ENCODE measurements at places on chromosomes 6 and 20.

GRCh38 chr6:37690964-37691735, 6.5 kb downstream of the MDGA1 start:
- DNase-seq: no peak

- no peak for DNase-seq
Observed at GRCh38 chr6:154847318-154847717, 114.1 kb downstream of the SCAF8 start.

DNA sequence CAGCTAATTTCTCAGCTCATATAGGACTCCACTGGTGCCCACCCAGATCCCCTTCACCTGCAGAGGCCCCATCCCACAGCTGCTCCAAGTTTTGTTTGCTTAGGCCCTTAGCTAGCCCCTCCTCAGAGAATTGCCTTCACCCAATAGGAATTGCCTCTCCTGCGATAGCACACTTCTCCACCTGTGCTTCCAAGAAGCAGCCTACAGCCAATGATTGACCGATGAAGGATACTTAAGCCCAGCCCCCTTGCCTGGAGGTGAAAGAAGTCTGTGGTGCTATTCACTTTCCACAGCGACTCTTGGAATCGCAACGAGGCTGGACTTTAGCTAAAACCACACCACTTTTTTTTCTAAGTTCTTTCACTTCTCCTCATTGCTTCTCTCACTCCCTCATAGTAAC, 353.2 kb upstream of the BTBD3 start:
- DNase-seq: no peak

DNA sequence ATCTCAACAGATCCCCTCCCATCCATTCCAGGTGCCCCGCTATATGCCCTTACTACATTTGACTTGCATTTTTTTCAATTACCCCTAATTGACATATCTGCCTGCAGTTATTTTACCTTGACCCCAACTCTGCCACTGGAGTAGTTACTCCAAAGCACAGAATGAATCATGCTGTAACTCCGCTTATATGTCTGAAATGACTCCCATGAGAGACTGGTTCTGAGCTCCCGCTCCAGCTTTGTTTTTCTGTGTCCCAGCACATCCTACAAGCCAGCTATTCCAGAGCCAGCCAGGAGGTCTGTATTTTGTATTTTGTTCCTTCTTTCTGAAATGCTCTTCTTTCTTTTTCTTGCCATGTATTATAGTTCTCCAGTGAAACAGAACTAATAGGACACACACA, 10.9 kb upstream of the NOX3 start:
- no peak for DNase-seq

DNA sequence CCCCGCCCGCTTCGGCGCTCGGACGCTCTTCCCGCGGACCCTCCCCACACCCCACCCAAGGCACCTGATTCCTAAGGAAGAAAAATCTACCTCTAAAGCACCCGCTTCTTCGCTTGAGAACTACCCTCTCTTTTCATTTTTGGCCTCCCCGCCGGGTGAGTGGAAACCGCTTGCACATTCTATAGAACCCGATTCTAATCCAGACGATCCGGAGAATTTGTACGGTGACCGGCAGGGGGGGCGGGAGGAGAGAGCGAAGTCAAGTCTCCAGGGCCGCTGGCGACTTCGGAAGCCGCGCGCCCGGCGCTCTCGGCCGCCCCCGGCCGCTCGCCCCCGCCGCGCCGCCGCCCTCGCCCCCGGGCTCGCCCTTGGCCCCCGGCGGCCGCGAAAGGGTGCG, at the start of gene RBM24:
Gene RBM24, plus strand, starts transcription at position 262 of the 397 bp plus-strand sequence. CDS start 221 bp downstream, outside the sequence.
- no peak for DNase-seq

DNA sequence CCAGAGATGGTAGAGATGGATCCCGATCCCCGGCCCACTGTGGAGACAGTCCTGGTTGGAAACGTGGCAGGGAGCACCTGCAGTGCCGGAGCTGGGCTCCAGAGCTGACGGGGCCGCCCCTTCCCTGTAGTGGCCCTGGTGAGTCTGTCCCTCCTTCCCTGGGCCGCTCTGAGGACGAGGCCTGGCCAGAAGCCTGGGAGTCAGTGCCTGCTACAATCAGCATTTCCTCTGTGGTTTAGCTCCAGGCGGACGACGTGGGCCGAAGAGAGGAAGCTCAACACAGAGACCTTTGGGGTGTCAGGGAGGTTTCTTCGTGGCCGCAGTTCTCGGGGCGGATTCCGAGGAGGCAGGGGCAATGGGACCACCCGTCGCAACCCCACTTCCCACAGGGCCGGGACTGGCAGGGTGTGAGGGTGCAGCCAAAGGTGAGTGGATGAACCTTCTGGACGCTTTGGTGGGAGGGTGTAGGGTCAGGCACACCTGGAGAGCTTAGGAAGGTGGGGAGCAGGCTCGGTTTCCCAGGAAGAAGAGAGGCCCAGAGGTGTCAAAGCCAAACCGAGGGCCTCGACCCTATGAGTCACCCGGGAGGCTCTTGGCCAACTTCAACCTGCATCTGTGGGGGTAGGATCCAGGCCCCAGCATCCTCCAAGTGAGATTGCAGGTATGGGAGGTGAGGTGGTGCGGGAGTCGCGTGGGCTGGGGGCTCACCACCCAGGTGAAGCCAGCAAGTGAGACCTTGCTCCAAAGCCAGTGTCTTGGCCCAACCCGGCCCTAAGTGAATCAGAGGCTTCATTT, 9.9 kb downstream of the PSMA7 start:
- no peak for DNase-seq

- no peak for DNase-seq
Observed at GRCh38 chr20:45909817-45910669, 1.9 kb downstream of the PLTP start.

GRCh38 chr6:75306064-75306463, 21.5 kb upstream of the TMEM30A start:
- no peak for DNase-seq

GRCh38 chr20:31474097-31474436, 860 bp downstream of the DEFB124 start:
- DNase-seq: no peak

- peak; percentile 15 for DNase-seq
Observed at GRCh38 chr20:461254-462198, 807 bp downstream of the TBC1D20 start.

DNA sequence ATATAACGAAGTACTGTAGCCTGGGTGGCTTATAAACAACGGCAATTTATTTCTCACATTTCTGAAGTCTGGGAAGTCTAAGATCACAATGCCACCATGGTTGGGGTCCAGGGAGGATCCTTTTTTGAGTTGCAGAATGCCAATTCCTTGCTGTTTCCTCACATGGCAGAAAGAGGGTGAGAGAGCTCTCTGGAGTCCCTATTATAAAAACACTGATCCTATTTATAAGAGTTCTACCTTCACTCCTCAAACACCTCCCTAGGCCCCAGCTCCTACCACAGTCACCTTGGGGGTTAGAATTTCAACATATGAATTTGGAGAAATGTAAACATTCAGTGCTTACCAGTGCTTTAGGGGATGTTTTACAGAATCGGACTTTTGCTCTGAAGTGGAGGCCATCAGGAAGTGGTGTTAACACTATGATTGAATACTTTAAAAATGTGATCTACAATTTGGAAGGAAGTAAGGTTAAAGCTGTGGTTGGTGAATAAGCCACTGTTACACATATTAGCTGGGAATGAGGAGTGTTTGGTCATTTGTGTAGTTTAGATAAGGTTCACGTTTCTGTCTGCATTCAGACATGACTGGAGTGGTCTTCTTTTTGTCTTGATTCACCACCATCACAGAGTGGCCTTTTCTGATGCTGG, 79.9 kb upstream of the SPTLC3 start:
- DNase-seq: no peak

- no peak for DNase-seq
Observed at GRCh38 chr20:19944772-19945459, 72.2 kb upstream of the NAA20 start.

DNA sequence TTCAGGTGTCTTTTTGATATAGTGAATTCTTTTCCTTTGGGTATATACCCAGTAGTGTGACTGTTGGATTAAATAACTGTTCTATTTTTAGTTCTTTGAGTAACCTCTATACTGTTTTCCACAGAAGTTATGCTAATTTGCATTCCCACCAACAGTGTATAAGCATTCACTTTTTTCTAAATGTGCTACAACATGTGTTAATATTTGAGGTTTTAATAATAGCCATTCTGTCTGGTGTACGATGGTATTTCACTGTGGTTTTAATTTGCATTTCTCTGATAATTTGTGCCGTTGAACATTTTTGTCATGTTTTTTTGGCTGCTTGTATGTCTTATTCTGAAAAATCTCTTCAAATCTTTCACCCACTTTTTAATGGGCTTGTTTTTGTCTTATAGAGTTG, 563.5 kb downstream of the GRIK2 start:
- DNase-seq: no peak

GRCh38 chr20:237489-237888, 10.4 kb downstream of the DEFB129 start:
- no peak for DNase-seq

DNA sequence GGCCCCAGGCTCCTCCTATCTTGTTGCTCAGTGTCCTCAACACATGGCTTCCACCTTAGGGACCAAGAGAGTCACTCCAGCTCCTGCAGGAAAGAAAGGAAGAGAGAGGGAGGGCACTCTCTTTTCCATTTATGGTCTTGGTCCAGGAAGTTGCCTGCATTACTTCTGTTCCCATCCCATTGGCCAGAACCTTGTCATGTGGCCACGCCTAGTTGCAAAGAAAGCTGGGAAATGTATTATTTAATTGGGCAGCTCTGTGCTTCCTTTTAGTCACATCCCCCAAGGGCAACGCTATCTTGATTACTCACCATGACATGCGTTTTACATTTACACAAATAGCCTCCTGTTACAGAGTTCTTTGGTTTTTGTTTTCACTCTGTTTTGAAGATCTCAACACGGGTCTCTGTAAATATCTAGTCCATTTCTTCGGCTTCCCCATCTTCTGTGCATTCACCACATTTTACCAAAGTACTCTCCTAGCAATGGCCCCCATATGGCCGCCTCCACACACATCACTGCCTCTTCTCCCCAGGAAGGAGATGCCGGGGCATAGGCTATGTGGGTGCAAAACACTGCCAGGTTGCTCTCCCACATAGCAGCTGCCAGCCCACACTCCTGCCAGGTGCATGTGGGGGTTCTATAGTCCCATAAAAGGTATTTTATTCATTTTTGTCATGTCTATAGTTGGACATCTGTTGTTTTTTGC, 35.7 kb upstream of the ZMYND8 start:
- no peak for DNase-seq

DNA sequence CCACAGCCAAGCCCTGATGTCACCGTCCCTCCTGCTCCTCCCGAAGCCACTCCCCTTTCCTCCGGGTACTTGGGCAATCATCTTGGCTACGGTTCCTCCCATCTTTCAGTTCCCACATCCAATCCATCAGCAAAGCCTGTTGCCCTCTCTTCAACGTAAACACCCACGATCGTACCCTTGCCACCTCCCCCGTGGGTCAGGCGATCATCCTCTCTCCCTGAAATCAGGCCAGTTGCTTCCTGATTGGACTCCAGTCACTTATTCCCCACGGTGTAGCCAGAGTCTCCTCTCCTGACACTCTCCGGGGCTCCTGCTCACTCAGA, 44.5 kb downstream of the SULF2 start:
- DNase-seq: no peak

DNA sequence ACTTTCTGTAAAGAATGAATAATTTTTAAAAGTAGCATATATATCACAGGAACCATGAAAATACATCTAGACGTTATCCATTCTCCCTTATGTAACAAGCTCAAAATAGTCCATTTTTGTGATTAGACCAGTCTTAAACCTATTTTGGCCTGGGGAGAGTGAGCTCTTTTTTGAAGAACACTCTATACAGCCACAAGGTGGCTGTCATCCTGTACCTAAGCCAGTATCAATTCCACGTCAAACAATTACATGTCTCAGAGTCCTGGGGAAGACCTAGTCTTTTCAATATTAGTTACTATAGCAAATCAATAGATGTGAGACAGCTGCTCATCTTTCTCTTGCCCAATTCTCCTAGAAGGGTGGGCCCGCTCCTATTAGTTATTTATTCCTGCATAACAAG, 28.4 kb downstream of the FBXO5 start:
- DNase-seq: no peak

DNA sequence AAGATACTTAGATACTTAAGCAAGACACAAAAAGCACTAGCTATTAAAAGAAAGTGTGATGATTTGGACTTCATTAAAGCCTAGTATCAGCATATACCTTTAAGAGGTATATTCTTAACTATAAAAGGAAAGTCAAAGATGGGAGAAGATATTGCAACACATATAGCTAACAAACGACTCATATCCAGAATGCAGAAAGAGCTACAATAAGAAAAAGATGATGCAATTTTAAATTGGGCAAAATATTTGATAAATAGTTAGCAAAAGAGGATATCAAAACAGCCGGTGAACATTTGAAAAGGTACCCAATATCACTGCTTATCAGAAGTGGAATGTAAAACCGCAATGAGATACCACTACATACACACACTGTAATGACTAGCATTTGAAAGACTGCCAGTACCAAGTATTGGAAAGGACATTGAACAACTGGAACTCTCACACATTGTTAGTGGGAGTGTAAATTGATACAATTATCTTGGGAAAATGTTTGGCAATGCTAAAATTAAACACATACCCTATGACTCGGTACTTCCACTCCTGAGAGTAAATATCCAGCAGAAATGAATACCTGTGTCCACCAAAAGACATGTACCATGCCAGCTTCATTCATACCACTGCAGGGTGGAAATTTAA, 25.7 kb downstream of the MUC22 start:
- no peak for DNase-seq

GRCh38 chr6:27814665-27815424, 97.4 kb downstream of the OR2B2 start:
- DNase-seq: no peak

GRCh38 chr6:112563368-112563767, 216.2 kb downstream of the RFPL4B start:
- DNase-seq: no peak

DNA sequence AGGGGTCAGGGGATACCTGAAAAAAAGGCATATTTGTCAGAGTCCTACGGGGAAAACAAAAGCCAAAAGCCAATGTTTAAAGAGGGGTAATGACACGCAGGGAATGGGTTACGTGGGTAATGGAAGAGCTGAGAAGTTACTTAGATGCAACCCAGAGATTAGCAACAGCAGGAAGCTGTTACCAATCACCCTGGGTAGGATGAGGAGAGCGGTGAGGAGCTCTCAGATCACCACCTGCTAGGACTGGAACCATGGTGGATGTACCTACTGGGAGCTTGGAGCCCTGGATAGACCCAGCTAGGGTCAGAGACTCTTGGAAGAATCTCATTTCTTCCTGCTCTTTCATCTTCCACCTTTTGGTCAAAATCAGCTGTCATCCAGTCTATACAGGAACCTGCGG, 51.2 kb upstream of the RNF24 start:
- no peak for DNase-seq

GRCh38 chr20:50277460-50278376, 87.1 kb downstream of the CEBPB start:
- no peak for DNase-seq

- DNase-seq: no peak
Observed at GRCh38 chr6:64721865-64722264, 985.2 kb downstream of the EYS start.

DNA sequence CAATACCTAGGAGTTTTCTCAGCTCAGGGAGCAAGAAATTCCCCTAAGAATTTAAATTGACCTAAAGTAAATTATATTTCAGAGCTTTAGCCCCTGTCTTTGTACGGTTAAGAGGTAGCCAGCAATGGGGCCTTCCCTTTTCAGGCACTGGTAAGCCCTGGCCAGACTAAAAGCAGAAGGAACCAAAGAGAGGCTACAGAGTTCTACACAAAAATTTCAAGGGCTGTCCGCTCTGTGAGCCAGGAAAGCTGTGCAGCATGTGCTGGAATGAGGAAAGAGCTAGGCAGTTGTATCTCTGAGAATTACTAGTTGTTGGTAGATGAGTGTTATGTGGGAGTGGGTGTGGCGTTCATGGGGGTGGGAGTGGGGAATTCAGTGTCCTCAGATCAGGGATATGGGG, 96.3 kb upstream of the MAFB start:
- DNase-seq: no peak

Data from activated CD8-positive, alpha-beta memory T cell treated with anti-CD3 and anti-CD28 coated beads for 4 hours (primary cell).